H1 (cell line): ENCODE measurements at places on chromosomes 3 and 15.

- H3K4me3 ChIP-seq = no peak overlapping the region
- no peaks in the 10 kb centered on the region for H3K27me3 ChIP-seq
- no peak for DNase-seq
- peaks cover 5% of the 10 kb centered on the region for H3K4me1 ChIP-seq
- H3K36me3 ChIP-seq = no peaks in the 10 kb centered on the region
Measured at GRCh38 chr3:10632741-10633140, 127.4 kb upstream of the ATP2B2 start.

DNA sequence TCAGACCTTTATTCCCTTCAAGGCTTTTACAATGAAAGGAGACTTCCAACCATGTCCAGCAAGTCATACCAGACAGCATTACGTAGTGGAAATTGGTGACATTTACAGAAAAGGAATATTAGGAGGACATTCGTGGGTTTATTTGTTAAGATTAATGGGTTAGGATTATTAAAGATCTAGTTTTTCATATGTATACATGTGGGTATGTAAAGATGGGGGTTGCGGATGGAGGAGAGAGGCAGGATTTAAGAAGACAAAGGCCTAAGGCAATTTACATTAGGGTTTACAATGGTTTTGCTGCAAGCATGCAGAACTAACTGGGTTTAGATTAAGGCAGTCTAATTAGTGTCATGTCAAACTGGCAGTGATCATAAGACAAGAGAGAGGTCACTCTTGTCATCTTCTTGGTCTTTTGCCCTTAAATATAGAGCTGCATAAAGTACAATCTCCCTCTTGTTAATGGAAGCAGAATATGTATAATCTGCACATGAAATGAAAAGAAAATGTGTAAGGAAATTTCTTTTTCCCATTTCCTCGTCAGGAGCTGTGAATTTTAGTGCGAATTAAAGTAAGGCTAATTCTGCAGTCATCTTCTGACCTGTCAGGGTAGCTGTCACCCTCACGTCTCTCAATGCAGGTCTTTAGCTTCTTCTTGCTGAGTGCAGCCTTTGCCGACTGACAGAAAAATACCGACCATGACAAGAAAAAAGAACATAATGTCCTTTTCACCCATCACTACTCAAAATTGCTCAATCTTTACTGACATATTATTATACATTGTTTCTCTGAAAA, 258.9 kb upstream of the MEIS2 start:
- H3K27ac ChIP-seq = no peak overlapping the region
- H3K4me1 ChIP-seq = peaks cover 5% of the 10 kb centered on the region
- DNase-seq = no peak
- no peaks in the 10 kb centered on the region for H3K27me3 ChIP-seq
- H3K36me3 ChIP-seq = no peaks in the 10 kb centered on the region

GRCh38 chr3:131630807-131631206, 128.0 kb upstream of the MRPL3 start:
- no peak overlapping the region for H3K27ac ChIP-seq
- H3K4me1 ChIP-seq = no peaks in the 10 kb centered on the region
- H3K27me3 ChIP-seq = no peaks in the 10 kb centered on the region
- H3K36me3 ChIP-seq = no peaks in the 10 kb centered on the region
- no peak for DNase-seq

- no peak overlapping the region for H3K4me3 ChIP-seq
- DNase-seq = no peak
- no peaks in the 10 kb centered on the region for H3K4me1 ChIP-seq
- no peak overlapping the region for H3K27ac ChIP-seq
Measured at GRCh38 chr15:47788685-47789084, 71.4 kb downstream of the SEMA6D start.

GRCh38 chr3:14788644-14789043, 30.1 kb upstream of the FGD5 start:
- H3K27ac ChIP-seq = no peak overlapping the region
- no peak overlapping the region for H3K4me3 ChIP-seq
- peaks cover 9% of the 10 kb centered on the region for H3K4me1 ChIP-seq
- no peak for DNase-seq

DNA sequence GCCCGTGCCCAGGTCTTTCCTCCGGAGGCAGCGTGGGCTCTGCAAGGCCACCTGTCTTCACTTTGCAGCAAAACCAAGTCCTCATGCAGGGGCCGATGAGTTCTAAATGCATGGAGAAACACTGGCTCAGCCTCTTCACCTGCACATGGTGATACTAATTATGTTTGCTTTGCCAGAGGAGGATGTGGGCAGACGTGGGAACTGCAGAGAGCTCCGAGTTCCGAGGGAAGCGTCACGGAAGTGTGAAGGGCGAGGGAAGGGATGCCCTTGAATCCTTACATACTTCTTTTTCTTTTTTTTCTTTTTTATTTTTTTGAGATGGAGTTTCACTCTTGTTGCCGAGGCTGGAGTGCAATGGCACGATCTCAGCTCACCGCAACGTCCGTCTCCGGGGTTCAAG, 74.8 kb downstream of the GABRG3 start:
- H3K4me3 ChIP-seq = no peak overlapping the region
- no peaks in the 10 kb centered on the region for H3K36me3 ChIP-seq
- H3K27me3 ChIP-seq = no peaks in the 10 kb centered on the region
- DNase-seq = no peak

- H3K4me1 ChIP-seq = no peaks in the 10 kb centered on the region
- no peak for DNase-seq
- no peak overlapping the region for H3K4me3 ChIP-seq
- H3K27me3 ChIP-seq = no peaks in the 10 kb centered on the region
- H3K27ac ChIP-seq = no peak overlapping the region
Measured at GRCh38 chr3:167054926-167055325, 325.2 kb downstream of the ZBBX start.

- H3K4me3 ChIP-seq = no peak overlapping the region
- H3K4me1 ChIP-seq = no peaks in the 10 kb centered on the region
- H3K27ac ChIP-seq = no peak overlapping the region
- H3K27me3 ChIP-seq = no peaks in the 10 kb centered on the region
Measured at GRCh38 chr3:41693799-41694198, 268.1 kb downstream of the ULK4 start.

- no peak overlapping the region for H3K4me3 ChIP-seq
- H3K4me1 ChIP-seq = no peaks in the 10 kb centered on the region
- no peak for DNase-seq
Measured at GRCh38 chr15:89857673-89858072, 36.1 kb downstream of the AP3S2 start.

DNA sequence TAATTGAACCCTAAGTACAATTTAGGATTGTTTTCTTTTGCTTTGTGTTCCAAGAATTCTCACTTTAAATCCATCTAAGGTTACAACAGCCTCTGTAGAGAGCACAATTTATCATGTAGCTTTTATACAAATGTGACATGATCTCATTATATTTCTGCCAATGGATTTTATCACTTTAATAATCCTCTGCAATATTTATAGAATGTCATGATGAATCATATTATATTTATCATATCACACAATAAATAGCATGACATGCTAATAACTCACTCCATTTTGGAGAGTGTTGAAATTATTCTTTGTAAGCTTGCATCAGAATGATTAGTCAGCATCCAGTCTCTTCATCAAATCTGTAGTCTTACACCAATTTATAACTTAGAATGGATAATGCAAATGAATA, 280.6 kb upstream of the ZNF717 start:
- DNase-seq = no peak
- H3K27ac ChIP-seq = no peak overlapping the region
- H3K4me1 ChIP-seq = peaks cover 4% of the 10 kb centered on the region; the same call in 1 of the 2 replicates
- H3K27me3 ChIP-seq = no peaks in the 10 kb centered on the region

GRCh38 chr3:125055331-125055912, 375 bp downstream of the HEG1 start:
- H3K4me3 ChIP-seq = peak overlapping the region; percentile 58
- H3K4me1 ChIP-seq = peaks cover 17% of the 10 kb centered on the region
- no peaks in the 10 kb centered on the region for H3K36me3 ChIP-seq
- no peak for DNase-seq
- H3K27me3 ChIP-seq = peaks cover 7% of the 10 kb centered on the region
- H3K27ac ChIP-seq = no peak overlapping the region

DNA sequence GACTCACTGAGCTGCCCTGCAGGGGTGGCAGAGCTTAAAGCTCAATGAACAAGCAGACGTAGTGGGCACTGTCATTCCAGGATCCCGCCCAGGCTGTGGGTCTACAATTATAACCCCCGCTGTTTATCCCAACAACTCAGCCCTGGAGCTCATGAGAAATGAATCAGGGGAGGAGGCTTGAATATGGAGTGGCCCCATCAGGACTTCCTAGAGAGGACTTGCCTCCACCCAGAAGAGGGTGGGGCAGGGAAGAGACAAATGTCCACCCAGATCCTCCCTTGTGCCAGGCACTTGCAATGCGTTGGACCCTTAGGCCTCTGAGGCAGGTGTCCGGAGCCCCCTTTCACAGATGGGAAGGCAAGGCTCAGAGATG, 33.0 kb downstream of the SLC6A20 start:
- H3K27me3 ChIP-seq = no peaks in the 10 kb centered on the region; the same call in 1 of the 2 replicates
- peaks cover 3% of the 10 kb centered on the region; the same call in 1 of the 2 replicates for H3K4me1 ChIP-seq
- no peak for DNase-seq
- no peak overlapping the region for H3K27ac ChIP-seq

DNA sequence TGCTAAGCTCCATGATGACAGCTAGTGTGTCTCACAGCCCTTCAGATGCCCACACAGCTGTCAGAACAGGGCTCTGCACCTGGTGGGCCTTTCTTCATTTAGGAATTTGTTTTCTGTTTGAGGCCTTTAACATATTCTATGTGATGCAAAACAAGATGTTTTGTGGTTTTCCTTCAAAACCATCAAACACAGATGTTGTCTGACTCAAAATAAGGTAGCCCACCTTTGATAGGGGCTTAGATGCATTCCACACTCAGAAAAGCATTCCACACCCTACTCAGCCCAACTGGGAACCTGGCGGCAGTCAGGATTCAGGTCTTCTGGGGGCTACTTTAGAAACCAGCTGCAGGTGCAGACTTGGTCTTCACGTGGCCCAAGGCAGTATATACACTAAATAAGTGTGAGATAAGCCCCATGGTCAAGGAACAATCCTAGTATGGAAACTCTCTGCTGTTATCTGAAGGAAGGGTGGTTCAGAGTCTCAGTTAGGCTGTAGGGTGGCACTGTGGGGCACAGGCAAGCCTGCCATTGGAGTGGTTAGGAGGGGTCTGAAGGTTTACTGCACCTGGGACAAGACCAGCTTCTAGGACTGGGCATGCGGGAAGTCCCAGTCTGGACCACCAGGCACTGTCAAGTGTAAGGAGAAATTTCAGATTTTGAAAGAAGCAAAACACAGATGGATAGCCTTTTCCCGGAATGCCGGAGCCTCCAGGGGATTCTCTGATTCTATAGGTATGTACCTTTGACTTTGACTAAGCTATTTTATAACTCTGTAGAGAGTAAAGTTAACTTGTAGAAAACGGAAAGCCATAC, 20.1 kb downstream of the LRRC2 start:
- peak overlapping the region; percentile 80; the same call in 1 of the 2 replicates for H3K27ac ChIP-seq
- no peak for DNase-seq
- no peaks in the 10 kb centered on the region for H3K27me3 ChIP-seq
- no peaks in the 10 kb centered on the region for H3K36me3 ChIP-seq
- H3K4me1 ChIP-seq = peaks cover 20% of the 10 kb centered on the region

- DNase-seq = no peak
- no peak overlapping the region for H3K27ac ChIP-seq
- no peak overlapping the region for H3K4me3 ChIP-seq
- no peaks in the 10 kb centered on the region for H3K27me3 ChIP-seq
- H3K36me3 ChIP-seq = no peaks in the 10 kb centered on the region
- peaks cover 1% of the 10 kb centered on the region for H3K4me1 ChIP-seq
Measured at GRCh38 chr15:73956743-73957135, 30.5 kb downstream of the LOXL1 start.

GRCh38 chr3:124780761-124781475, 50.7 kb downstream of the UMPS start:
- no peak overlapping the region for H3K27ac ChIP-seq
- H3K4me1 ChIP-seq = peaks cover 8% of the 10 kb centered on the region
- no peak overlapping the region for H3K4me3 ChIP-seq
- no peaks in the 10 kb centered on the region for H3K36me3 ChIP-seq
- H3K27me3 ChIP-seq = no peaks in the 10 kb centered on the region
- DNase-seq = no peak

DNA sequence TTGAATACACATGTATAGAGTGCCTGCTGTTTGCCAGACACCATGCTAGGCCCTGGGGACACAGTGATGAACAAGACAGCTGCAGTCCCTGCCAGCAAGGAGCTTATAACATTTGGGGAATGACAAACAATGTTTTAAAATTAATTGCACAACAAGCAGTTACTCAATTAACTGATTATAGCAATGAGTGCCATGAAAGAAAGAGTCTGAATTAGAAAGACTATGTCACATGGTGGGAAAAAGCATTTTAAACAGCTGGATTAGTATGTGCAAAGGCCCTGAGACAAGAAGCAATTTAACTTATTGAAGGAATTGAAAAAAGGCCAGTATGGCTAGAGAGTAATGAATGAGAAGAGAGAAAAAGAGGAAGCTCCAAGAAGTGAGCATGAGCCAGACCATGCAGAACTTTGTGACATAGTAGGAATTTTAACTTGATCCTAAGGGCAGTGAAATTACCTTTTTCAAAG, 64.5 kb upstream of the PLXNA1 start:
- DNase-seq = no peak
- H3K4me3 ChIP-seq = no peak overlapping the region
- no peaks in the 10 kb centered on the region for H3K27me3 ChIP-seq
- H3K4me1 ChIP-seq = no peaks in the 10 kb centered on the region
- no peak overlapping the region for H3K27ac ChIP-seq

GRCh38 chr3:181879926-181880325, 168.2 kb downstream of the SOX2 start:
- no peaks in the 10 kb centered on the region for H3K27me3 ChIP-seq
- H3K27ac ChIP-seq = no peak overlapping the region
- no peak for DNase-seq
- H3K4me3 ChIP-seq = no peak overlapping the region
- no peaks in the 10 kb centered on the region for H3K4me1 ChIP-seq

DNA sequence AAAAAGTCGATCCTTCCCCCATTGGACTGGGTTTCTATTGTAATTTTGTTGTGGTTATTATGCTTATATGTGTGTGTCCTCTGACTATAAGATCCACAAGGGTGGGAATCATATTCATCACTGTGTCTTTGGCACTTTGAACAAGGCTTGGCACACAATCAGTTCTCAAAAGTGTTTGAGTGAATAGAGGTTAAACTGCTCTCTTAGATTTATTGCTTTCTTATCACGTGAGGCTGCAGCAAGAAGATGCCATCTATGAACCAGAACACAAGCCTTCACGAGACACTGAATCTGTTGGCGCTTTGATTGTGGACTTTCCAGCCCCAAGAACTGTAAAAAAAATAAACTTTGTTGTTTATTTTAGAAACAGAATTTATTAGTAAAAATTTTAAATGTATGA, 295.0 kb upstream of the MDFIC2 start:
- no peak for DNase-seq
- H3K4me1 ChIP-seq = no peaks in the 10 kb centered on the region
- no peak overlapping the region for H3K27ac ChIP-seq
- no peaks in the 10 kb centered on the region for H3K27me3 ChIP-seq
- no peak overlapping the region for H3K4me3 ChIP-seq
- no peaks in the 10 kb centered on the region for H3K36me3 ChIP-seq

DNA sequence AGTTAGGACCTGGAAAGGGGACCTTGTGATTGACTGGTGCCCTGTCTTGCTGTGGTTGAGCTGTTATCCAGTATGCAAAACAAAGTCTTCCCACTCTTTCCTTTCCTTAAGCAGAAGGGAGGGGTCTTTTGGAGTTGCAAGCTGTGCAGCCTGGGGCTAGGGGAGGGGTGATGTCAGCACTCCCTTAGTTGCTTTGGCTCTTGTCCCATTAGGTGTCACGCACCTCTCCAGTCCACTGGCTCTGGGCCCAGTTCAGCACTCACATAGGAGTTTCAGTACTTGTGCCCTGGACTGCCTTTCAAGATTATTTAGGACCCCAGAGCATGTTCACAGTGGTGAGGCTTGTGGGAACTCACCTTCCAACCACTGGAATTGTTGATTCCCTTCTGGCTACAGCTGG, 238.5 kb downstream of the DOCK3 start:
- H3K4me1 ChIP-seq = peaks cover 3% of the 10 kb centered on the region
- DNase-seq = no peak
- H3K27me3 ChIP-seq = no peaks in the 10 kb centered on the region
- H3K36me3 ChIP-seq = no peaks in the 10 kb centered on the region
- H3K4me3 ChIP-seq = no peak overlapping the region
- no peak overlapping the region for H3K27ac ChIP-seq
